ENCODE measurements at places on chromosomes 16 and 17. TPM values are rescaled to one million over a fixed set of nuclear protein-coding genes. Genes with fewer than 3 reads are reported as not detected.

Gene CD300E
- not detected for total RNA-seq

Gene GLIS2
- 1.8 TPM for total RNA-seq

Gene KRTAP4-5
- not detected for total RNA-seq

Gene IRX6
- total RNA-seq = not detected

Gene TNFRSF17
- not detected for total RNA-seq
